Stimulated activated CD8-positive, alpha-beta memory T cell treated with anti-CD3 and anti-CD28 coated beads, Interleukin-7, amount 100 ng/mL, for 4 hours (primary cell): ENCODE measurements at places on chromosomes 3 and 15.
A peak's percentile ranks its signal among the peaks of the same experiment; 100 is the strongest.

- no peak for DNase-seq
Measured at GRCh38 chr15:35624881-35625280, 78.9 kb upstream of the DPH6 start.

DNA sequence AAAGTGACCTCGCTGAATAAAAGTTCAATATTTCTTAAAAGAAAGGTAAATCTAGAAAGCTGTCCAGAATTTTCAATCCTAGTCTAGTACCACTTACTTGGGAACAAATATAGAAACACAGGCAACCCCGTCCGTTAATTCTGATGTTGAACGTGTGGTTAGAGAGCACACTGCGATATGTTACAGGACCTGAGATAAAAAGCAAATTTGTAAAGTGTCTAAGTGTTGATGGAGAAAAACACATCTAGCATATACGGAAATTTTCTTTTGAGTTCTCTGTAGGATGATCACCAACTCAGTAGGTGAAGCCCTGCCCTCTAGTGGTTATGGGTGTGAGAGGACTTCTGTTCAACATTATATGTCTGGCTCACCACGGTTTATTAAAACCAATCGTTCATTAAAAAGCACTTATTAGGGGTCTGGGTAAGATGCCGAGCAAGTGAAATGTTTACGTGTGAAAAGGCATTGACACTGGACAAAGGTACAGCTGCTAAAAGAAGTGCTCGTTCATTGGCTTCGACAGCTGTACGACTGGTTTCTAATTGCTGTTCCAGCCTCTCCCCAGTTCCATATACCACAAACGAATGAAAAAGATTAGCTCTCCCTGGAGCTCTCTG, 1.0 kb upstream of the ATP2C1 start:
- DNase-seq: peak; percentile 39

DNA sequence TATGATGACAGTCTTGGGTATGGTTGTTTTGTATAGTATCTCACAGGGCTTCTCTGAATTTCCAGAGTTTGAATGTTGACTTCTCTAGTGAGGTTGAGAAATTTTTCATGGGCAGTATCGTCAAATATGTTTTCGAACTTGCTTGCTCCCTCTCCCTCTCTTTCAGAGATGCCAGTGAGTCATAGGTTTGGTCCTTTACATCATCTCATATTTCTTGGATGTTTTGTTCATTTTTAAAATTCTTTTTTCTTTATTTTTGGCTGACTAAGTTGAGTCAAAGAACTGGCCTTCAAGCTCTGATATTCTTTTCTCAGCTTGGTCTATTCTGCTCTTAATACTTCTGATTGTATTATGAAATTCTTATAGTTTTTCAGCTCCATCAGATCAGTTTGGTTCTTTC, 282.3 kb upstream of the NECTIN3 start:
- no peak for DNase-seq

DNA sequence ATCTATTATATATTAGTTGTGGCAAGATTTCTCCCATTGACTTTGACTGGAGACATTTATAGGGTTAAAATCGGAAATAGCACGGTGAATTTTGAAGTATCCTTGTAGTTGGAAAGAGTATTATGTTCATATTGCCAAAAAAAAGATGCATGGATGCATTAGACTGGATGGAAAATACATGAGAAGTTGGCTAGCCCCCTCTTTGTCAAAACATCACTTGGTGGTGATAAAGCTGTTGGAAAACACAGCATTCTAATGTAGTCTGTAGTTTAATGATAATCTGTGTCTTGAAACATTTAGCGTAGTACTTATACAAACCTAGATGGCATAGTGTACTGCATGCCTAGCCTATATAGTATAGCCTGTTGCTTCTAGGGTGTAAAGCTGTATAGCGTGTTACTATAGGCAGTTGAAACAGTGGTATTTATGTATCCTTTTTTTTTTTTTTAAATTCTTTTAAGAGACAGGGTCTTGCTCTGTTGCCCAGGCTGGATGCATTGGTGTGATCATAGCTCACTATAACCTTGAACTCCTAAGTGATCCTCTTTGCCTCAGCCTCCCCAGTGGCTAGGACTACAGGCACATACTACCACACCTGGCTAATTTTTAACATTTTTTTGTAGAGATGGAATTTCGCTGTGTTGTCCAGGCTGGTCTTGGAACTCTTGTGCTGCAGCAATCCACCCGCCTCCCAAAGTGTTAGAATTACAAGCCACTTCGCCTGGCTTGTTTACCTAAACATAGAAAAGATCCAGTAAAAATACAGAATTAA, 21.8 kb downstream of the CTNNB1 start:
- no peak for DNase-seq

DNA sequence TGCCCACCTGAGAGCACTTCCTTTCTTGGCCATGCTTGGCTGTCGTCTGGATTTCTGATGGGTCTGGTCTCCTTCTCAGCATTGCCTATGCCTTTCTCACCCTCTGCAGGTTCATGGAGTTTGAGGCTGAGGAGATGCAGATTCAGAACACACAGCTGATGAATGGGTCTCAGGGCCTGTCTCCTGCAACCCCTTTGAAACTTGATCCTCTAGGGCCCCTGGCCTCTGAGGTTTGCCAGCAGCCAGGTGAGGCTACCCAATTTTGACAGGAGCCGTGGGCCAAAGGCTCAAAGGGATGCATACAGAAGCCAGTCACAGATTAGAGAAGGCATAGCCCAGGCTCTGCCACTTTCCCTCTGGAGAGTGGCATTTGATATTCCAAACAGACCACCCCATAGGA, 10.5 kb downstream of the NUTM1 start:
- DNase-seq: no peak

- DNase-seq: no peak
Measured at GRCh38 chr3:74592359-74592758, 22.1 kb downstream of the CNTN3 start.

GRCh38 chr3:185613016-185613415, 26.9 kb downstream of the SENP2 start:
- DNase-seq: no peak

GRCh38 chr3:34268032-34268709, 469.7 kb downstream of the PDCD6IP start:
- DNase-seq: no peak

DNA sequence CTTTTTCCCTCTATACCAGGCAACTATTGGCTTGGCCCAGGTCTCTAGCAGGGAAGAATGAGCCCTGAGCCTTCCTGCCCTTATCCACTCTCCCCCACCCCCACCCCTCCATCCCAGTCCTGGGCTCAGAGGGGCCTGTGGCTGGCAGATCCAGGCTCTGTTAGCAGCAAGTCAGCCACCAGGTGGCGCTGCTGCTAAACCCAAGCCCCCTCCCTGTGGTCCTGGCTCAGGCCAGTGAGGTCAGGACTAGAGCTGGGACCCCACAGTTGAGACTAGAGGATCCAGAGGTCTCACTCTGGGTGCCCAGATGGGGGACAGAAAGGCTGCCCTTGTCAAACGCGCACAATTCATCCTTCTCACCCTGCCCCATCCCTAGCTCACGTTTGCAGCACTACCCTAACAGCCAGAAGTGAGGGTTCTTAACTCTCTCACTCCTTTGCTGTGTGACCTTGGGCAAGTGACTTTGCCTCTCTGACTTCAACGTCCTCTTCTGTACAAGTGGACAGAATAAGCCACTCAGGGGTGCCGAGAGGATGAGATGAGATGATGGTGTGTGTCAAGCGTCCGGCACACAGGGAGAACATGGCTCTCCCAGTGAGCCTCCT, 46.8 kb upstream of the SLC6A1 start:
- DNase-seq: no peak

- no peak for DNase-seq
Measured at GRCh38 chr15:67154249-67154648, 88.8 kb downstream of the SMAD3 start.

GRCh38 chr3:64924961-64925360, 237.2 kb upstream of the ADAMTS9 start:
- DNase-seq: no peak

DNA sequence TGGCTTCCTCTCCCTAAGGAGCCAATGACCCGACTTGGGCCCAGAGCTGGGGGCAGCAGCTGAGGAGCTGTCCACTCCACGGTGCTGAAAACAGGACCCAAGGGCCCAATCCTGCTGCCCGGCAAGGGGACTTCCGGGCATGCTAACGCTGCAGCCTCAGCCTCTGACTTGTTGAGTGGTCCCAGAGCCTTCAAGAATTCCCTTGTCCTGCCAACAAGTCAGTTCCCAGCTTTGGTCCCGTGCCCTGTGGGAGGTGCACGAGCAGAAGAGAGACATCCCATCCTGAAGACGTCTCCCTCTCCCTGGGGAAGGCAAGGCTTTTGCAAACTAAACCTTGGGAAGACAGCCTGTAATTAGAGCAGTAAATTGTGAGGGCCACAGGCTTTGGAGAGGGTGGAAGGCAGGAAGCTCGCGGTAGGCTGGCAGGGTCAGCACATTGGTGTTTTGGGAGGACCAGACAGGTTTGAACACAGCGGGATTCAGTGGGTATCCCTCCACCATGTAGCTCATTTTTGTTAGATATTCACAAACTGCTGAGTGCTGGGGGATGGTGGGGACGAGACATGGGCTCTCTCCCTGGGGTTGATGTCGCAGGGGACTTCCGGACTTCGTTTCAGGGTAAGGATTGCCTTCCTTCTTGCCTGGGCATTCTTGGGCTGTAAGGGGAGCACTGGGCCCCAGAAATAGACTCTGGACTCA, 29.8 kb upstream of the PRR23E start:
- no peak for DNase-seq

- no peak for DNase-seq
Measured at GRCh38 chr15:62769604-62770003, 272.9 kb upstream of the TPM1 start.

- DNase-seq: no peak
Measured at GRCh38 chr15:81516461-81516860, 142.4 kb upstream of the TMC3 start.

DNA sequence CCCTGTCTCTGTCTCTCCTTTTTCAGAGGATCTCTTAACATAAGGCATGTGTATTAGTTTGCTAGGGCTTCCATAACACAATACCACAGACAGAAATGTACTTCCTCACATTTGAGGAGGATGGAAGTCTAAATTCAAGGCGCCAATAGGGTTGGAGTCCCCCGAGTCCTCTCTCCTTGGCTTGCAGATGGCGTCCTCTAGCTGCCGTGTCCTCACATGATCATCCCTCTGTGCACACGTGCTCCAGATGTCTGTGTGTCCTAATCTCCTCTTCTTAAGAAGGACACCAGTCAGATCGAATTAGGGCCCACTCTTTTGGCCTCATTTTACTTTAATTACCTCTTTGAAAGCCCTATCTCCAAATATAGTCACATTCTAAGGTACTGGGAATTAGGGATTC, 23.0 kb upstream of the BFSP2 start:
- no peak for DNase-seq

DNA sequence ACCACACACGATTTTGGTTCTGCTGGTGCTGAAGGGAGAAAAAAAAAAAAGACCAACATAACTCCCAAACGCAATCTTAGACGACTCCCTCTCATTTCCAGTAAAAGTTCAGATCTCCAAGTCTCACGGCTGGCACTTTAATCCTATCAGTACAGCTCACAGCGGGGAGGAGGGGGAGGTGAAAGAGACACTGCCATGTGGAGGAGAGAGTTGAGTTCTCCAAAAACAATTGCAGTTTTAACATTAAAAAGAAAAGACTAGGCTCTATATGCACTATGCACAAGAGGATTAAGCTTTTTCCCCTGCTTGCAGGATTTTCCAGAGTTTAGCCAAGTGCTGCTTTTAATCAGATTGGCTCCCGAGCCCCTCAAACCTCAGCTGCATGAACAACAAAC, 16.8 kb downstream of the BMF start:
- DNase-seq: no peak

GRCh38 chr15:43346305-43346704, 15.9 kb upstream of the LCMT2 start:
- no peak for DNase-seq

GRCh38 chr3:49294343-49294742, 17.3 kb upstream of the C3orf62 start:
- no peak for DNase-seq

DNA sequence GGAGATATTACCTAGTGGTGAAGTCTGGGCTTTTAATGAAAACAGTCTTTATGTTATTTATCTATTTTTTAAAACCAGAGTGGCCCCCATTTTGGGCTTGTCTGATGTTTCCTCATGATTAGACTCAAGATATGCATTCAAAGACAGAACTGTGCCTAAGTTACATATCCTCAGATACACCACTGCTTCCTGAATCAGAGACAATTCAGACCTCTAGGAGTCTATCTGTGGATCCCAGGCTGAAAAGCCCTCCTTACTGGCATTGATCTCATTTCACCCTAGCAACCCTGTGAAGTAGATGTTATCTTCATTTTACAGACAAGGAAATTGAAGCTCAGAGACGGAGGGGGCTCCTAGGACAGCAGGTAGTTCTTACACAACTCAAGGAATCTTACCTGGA, 16.8 kb upstream of the TGM5 start:
- DNase-seq: no peak

- no peak for DNase-seq
Measured at GRCh38 chr3:143436231-143436930, 316.8 kb downstream of the CHST2 start.

DNA sequence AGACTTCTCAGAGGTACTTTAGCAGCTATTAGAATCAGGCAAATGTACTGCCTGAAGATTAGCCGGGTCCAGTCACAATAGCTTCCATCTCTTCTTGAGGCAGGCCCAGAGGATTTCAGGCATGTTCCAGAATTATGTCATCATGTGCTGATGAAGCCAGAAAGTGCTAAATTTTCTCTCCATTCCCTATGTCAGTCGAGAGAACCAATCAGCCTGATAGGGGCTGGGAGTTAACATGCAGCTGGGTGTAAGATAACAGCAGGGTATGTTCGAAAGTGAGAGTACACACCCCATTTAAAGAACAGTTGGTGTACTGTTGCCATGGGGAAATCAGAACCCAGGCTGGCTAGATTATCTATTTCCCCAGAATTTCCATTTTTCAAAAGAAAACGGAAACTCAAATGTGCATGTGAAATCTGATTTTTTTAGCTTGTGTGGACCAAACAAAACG, 48.7 kb downstream of the MYH15 start:
- no peak for DNase-seq

GRCh38 chr15:99986297-99987118, 253.3 kb upstream of the LYSMD4 start:
- no peak for DNase-seq

GRCh38 chr3:53887446-53887845, 4.2 kb downstream of the SELENOK start:
- no peak for DNase-seq

GRCh38 chr3:12662593-12663400, 1.1 kb downstream of the RAF1 start:
- DNase-seq: peak; percentile 1

DNA sequence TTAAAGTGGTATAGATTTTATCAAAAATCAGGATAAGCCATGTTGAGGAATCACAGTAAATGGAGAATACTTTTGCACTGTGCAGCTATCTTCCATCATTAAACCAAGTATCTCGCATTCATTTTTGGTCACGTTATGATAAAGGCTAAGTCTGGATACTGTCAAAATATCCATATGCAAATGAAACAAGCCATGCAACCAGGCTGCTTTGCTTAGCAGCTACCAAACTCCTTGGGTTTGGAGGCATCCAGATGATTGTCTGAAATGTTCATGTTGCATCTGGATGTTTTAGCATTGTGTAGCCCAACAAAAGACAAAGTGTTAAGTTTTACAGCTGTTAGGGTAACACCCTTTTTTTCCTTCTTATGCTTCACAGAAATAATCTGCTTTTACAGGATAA, 322.9 kb upstream of the MDFIC2 start:
- DNase-seq: no peak

GRCh38 chr3:132561003-132561402, 36.1 kb upstream of the ACKR4 start:
- DNase-seq: no peak

- DNase-seq: no peak
Measured at GRCh38 chr3:2352134-2352762, 253.6 kb downstream of the CNTN4 start.
